ENCODE measurements at places on chromosomes 6 and 20.
A peak's percentile ranks its signal among the peaks of the same experiment; 100 is the strongest.

- DNase-seq = peak; percentile 72
Measured at GRCh38 chr6:156557251-156557910, 219.8 kb upstream of the ARID1B start.

DNA sequence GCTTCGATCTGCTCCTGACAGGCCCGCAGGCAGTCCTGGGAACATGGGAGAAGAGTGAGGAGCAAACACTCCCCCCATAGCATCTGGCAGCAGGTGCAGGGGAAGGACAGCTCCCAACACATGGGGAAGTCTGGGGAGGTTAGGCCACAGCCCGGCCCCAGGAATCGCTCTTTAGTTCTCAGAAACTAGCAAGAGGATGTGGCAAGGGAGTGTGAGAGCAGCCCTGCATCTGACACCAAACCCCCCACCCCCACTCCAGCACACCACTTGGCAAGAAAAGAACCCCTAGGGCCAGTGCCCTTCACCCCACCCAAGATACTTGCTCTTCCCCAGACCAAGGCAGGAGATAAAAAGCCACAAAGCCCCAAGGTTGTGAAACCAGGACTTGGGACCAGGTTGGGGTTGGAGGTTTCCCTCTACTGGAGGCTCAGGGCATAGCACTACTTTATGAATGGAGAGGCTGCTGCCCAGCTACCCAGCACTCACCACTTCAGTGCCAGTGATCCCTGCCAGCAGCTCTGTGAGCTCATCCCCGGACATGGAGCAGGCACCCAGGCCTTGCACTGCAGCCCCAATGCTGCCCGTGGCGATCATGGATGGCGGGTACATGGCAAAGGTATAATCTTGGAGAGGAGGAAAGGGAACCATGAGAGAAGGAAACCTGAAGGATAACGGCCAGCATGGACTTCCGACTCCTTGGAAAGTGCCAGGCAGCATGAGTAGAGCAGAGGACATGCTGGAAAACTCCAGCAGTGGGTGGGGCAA lies 5.4 kb downstream of the CCND3 start:
- peak; percentile 87 for DNase-seq

DNA sequence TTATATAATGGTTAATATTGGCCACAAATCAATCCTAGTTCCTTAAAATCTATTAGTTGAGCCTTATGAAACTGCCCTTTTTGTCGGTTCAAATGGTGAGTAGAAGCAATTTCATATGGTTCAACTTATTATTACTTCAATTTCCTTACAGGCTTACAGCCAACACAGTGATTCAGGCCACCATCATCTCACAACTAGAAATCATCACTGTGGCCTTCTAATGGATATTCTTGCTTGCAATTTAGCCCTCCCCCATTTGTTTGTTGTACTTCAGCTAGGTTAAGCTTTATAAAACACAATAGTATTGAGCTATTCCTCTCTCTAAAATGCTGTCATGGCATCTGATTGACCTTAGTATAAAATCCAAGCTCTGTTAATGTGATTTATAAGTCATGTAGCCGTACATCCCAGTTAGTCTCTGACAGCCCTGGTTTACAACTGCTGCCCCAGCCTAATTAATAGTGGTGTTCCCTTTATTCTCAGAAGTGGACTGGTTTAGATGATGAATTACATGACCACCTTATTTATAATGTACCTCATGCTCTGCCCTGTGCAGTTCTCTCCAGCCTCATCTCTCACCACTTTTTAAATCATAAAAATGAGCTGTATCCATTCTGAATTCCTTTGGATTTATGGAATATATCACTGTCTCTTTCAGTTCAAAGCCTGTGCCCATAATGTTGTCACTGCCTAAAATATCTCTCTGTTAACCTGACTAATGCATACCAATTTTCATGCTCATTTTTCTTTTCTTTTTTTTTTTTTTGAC lies 36.7 kb downstream of the LAMA2 start:
- DNase-seq = no peak

- no peak for DNase-seq
Measured at GRCh38 chr6:138372711-138373463, 4.8 kb upstream of the SMIM28 start.

DNA sequence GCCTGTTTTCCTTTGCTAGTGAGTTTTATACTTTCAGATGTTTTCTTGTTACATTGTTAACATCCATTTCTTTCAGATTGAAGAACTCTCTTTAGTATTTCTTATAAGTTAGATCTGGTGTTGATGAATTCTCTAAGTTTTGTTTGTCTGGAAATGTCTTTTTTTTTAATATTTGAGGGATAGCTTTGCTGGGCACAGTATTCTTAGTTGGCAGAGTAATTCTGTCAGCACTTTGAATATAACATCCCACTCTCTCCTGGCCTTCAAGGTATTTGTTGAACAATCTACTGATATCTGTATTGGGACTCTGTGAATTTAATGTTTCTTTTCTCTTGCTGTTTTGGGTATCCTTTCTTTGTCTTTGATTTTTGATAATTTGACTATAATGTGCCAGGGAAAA lies 79.4 kb upstream of the UST start:
- no peak for DNase-seq

DNA sequence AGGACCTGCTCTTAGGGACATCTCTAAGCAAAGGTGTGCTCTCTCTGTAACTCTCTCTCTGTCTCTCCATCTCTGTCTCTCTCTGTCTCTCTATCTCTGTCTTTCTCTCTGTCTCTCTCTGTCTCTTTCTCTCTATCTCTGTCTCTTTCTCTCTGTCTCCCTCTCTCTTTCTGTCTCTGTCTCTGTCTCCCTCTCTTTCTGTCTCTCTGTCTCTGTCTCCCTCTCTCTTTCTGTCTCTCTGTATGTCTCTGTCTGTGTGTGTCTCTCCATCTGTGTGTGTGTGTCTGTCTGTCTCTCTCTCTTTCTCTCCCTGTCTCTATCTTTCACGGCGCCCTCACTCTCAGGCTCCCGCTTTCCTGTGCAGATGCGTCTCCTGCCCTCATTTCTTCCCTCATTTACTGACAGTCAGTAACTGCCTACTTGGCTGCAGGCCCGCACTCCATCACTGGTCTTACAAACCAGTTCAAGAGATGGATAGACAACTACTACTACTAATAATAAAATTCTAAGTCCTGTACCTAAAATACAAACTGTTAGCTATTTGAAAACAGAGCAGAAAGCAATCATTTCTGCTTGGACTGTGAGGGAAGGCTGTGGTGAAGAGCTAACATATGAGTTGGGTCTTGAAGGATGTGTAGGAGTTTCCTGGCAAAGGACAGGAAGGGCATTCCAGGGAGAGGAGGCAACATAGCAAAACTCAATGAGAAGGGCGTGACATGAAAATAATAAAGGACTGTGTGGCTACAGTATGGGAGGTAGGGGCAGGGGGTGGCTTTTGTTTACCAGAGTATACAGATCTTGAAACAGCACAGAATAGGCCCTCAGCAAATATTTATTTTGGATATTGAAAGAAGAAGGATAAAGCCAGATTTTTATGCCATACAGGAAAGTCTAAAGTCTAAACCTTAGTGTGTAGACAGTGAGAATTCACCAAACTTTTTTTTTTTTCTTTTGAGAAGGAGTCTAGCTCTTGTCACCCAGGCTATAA lies 67.8 kb upstream of the TAB2 start:
- no peak for DNase-seq

GRCh38 chr6:26477426-26477825 lies 19.7 kb downstream of the BTN2A1 start:
- no peak for DNase-seq

DNA sequence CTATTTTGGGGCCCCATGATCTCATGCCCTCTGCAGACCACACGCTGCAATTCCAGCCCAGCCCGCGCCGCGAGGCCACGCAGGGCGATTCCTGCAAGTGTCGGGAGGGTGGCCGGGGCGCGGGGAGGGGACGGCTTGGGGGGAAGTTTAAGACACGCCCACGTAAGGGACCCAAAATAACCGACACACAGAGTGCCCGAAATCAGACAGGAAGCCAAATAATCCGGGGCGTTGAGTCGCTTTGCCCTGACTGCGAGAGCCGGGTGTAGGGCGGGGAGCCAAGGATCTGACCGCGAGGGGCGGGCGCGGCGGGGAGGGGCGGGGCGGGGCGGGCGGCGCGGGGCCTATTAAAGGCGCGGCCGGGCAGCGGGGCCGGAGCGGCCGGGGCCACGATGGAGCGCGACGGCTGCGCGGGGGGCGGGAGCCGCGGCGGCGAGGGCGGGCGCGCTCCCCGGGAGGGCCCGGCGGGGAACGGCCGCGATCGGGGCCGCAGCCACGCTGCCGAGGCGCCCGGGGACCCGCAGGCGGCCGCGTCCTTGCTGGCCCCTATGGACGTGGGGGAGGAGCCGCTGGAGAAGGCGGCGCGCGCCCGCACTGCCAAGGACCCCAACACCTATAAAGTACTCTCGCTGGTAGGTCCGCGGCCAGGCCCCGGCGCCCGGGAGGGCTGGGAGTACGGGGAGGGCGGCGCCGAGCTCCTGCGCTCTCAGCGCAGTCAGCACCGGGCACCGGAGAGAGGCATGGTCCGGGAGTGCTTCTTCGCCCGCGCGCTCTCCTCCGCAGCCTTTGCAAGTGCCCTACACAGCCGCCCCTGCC lies at the start of gene ENPP1:
TSS of gene ENPP1 (plus strand) at position 377 of the 816 bp plus-strand sequence. CDS start at position 393, 16 bp downstream.
- peak; percentile 89 for DNase-seq

DNA sequence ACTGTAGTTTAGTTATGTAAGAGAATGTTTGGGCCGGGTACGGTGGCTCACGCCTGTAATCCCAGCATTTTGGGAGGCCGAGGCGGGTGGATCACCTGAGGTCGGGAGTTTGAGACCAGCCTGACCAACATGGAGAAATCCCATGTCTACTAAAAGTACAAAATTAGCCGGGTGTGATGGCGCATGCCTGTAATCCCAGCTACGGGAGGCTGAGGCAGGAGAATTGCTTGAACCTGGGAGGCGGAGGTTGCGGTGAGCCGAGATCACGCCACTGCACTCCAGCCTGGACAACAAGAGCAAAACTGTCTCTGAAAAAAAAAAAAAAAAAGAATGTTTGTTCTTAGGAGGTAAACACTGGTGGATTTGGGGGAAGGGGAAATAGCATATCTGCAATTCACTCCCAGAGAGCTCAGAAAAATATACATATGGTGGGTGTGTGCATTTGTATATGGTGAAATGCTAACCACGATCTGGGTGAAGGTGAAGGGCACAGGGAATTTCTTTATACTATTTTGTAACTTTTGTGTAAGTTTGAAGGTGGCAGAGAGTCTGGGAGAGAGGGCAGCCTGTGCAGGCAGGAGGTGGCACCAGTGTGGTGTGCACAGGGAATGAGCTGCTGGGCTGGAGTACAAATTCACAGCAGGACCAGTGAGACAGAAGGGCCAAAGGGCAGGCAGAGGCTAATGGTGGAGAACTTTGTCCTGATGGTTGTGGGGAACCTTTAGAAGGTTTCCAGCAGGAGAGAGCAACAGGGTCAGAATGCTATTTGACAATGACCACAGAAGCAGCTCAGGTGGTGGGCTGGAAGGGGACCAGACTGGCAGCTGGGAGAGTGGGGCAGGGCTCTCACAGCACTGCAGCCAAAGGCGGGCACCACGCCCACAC lies 42.4 kb downstream of the SSR1 start:
- peak; percentile 10 for DNase-seq

DNA sequence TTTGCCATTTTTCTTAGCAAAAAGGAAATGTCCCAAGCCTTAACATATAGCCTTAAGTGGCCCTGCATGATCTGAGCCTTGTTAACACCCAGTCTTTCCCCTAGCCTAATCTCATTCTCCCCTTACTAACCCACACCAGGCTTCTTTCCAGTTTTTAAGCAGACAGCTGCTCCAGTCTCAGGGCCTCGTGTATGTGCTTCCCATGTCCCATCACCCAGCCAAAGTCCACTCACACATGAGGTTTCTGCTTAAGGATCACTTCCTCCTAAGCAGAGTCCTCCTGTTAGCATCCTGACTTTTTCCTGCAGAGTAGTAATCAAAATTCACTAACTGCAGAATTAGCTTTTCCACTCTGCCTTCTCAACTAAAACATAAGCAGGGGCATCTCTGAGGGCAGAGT lies 96.1 kb downstream of the SMLR1 start:
- no peak for DNase-seq

- no peak for DNase-seq
Measured at GRCh38 chr6:156925718-156926607, 148.8 kb downstream of the ARID1B start.

- no peak for DNase-seq
Measured at GRCh38 chr6:166285233-166285632, 23.0 kb downstream of the PRR18 start.

GRCh38 chr6:17820055-17820454 lies 113.3 kb upstream of the NUP153 start:
- DNase-seq = peak; percentile 57

DNA sequence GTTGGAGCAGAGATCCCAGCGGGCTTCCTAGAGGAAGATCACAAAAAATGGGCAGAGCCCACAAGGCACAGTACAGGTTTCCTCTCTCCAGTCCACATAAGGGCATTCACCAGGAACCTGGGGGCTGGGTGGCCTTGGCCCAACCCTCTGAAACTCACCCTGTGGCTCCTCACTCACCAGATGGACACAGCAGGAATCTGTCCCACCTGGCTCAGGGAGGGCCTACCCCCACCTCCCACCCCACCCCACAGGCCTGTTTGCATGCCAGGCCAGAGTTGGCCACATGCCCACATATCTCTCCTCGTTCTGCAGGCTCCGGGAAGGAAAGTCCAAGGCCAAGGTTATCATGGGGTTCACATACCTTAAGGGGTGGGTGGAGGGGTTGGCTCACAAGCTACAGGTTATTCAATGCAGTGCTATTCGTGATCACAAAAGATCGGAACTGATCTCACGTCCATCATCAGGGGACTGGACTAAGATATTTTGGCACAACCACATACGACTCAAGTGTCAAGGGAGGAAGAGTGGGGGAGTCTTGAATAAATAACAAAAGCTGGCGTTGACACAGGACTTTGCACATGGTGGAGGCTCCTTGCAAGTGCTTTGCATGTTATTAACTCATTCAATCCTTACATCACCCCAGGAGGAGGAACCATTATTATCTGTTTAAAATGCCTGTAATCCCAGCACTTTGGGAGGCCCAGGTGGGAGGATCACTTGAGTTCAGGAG lies 13.0 kb downstream of the RIPOR3 start:
- DNase-seq = no peak

- DNase-seq = no peak
Measured at GRCh38 chr6:90811596-90812226, 224.8 kb upstream of the MAP3K7 start.

DNA sequence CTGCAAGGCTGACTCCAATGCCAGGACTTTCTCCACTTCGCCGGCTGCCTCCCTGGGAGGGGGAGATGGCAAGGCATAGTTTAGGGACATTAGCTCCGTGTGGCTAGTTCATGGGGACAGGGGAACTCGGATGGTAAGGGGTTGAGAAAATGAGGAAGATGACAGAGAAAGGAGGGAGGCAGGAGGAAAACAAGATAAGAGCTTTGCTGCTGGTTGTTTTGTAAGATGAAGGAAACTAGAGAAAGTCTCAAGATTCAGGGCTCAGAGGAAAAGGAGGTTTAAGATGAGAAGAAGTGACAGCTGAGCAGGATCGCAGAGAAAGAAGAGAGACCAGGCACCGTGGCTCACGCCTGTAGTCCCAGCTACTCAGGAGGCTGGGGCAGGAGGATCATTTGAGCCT lies 180.9 kb upstream of the RREB1 start:
- no peak for DNase-seq
